M059J (cell line): ENCODE measurements at places on chromosomes 16 and 17.

GRCh38 chr16:50600582-50601283, 52.5 kb downstream of the NKD1 start:
- DNase-seq: peak; percentile 44

DNA sequence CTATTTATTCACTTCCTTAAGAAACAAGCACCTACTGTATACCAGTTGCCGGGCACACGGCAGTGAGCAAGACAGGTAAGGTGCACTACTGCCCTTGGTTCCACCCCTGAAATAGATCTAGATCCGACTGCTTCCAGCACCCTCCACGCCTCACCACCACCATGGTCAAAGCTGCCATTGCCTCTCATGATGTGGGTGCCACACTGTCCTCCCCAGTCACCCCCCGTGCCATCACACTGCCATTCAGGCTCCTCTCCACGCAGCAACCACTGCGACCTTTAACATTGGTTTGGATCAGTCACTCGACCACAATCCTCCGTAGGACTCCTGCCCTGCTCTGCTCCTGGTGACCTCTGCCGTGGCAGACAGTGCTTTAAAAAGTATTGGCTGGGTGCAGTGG, 226.8 kb downstream of the CPPED1 start:
- peak; percentile 18 for DNase-seq

GRCh38 chr17:54971147-54971546, 2.6 kb downstream of the STXBP4 start:
- no peak for DNase-seq

- peak; percentile 99 for DNase-seq
Measured at GRCh38 chr17:50027172-50027880, 28.6 kb upstream of the ITGA3 start.

DNA sequence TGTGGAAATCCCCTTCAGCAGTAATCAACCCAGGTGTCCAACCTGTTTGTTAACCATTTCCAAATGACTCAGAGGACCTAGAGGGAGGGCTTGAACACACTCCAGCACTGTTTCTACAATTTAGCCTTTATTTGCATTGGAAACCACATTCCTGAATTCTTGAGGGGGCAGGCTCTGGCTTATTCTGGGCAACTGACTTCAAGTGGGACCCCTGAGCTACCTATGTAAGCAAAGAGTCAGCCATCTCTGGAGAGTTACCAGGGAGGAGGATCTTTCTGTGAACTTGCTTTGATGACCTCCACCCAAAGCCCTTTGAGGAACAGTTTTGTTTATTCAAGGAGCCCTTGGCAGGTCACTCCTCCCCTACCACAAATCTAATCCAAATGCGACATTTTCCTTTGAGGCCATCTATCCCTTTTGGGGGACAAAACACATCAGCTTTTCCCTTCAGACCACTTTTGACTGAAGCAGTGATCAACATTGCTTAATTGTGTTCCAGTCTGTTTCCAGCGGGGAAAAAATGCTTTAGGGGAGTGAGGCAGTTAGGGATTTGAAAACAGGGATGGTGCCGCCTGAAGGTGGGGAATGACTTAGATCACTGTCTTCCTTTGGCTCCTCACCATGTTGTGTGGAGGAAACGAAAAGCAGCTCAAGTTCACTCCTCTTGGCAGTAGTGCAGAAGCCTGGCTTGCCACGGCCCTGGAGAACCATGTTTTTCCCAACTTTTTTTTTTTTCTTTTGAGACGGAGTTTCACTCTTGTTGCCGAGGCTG, 46.2 kb downstream of the TUBD1 start:
- peak; percentile 92 for DNase-seq

- no peak for DNase-seq
Measured at GRCh38 chr16:85262558-85263238, 150.4 kb upstream of the CIBAR2 start.

GRCh38 chr17:82228278-82228841, 482 bp upstream of the SLC16A3 start:
- no peak for DNase-seq

DNA sequence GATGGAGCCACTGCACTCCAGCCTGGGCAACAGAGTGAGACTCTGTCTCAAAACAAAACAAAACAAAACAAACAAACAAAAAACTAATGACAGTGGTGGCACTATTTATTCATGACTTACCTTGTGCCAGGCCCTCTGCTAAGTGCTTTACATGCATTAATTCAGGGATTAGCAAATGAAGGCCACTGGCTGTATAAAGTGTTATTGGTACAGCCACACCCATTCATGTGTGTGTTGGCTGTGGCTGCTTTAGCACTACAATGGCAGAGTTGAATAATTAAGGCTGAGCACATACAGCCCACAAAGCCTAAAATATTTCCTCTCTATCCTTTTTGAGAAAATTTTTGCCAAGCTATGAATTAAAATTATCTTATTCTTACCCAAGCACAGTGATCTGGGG, 531.8 kb upstream of the CDH5 start:
- no peak for DNase-seq

DNA sequence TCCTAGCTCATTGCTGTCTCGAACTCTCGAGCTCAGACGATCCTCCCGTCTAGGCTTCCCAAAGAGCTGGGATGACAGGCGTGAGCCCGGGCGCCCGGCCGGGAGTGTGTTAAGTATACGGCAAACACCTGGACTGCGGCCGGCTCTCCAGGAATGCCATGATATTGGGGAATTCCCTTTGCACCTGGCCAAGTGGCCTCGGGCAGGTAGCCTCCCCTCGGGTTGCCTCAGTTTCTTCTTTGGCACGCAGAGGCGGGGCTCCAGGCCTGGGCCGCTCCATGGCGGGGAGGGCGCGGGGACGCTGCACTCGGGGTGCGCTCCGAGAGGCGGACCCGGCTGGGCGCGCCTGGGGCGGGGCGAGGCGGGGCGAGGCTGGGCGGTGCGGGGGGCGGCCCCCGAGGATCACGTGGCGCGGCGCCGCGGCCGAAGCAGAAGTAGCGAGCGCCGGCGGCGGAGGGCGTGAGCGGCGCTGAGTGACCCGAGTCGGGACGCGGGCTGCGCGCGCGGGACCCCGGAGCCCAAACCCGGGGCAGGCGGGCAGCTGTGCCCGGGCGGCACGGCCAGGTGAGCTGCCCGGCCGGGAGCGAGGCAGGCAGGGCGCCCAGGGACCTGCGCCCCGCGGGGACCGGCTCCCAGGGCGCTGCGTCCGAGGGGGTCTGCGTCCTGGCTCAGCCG, at the start of gene PLCG2:
Gene PLCG2, plus strand, starts transcription at position 431 of the 675 bp plus-strand sequence. CDS start 6,699 bp downstream, outside the sequence.
- DNase-seq: peak; percentile 58

DNA sequence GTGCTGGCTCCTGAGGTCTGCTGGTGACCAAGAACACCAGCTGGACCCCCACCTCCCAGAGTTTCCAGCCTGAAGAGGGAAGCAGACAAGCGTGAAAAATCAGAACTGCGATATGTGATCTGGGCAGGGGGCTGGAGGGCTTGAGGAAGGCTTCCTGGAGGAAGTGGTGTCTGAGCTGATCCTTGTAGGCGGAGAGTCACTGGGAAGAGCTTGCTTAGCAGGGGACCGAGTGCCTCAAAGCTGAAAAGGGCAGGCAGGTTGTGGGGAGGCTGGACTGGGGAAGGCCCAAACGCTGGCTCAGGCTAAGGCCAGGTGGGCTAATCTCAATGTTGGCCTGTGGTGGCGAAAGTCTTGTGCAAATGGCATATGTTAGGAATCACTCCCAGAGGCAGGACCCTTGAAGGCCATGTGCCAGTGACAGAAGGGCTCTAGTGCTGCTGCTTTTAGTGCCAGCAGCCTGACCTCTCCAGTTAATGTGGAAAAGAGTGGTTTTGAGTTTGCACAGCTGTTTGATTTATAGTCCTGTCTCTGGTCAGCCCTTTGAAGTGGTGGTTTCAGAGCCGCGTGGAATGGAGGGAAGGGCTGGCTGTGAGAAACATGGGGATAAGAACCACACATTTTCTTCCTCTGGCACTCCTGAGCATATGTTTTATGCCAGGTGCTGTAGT, 85.3 kb upstream of the LGALS9 start:
- DNase-seq: peak; percentile 77

GRCh38 chr17:79842136-79842655, 3.0 kb upstream of the CBX4 start:
- DNase-seq: no peak

- DNase-seq: no peak
Measured at GRCh38 chr17:76250141-76250540, 9.8 kb upstream of the RNF157 start.

- DNase-seq: no peak
Measured at GRCh38 chr16:85845266-85845665, 45.8 kb downstream of the COX4I1 start.

- no peak for DNase-seq
Measured at GRCh38 chr16:13517841-13518240, 402.1 kb upstream of the ERCC4 start.

GRCh38 chr17:5031365-5032082, 3.7 kb downstream of the SLC52A1 start:
- DNase-seq: peak; percentile 71

DNA sequence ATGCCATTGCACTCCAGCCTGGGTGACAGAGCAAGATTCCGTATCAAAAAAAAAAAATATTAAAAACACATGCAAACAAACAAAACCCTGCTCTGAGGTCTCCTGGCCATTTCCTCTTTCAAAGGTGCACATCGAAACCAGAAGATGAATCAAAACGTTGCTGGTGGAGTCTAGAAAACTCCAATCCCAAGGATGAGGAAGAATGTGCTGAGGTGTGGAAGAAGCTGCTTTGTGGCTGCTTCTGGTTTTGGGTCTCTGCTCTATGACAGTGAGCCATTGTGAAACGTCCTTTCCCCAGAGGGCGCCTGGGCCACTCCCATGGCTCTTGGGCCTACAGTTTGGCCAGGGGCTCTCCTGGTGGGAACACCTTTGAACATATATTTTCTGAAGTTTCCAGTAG, 112.6 kb downstream of the IRF8 start:
- no peak for DNase-seq

- DNase-seq: no peak
Measured at GRCh38 chr16:85420501-85421337, 192.4 kb upstream of the GSE1 start.

- no peak for DNase-seq
Measured at GRCh38 chr16:35171106-35171505, 1711.7 kb downstream of the TP53TG3F start.

DNA sequence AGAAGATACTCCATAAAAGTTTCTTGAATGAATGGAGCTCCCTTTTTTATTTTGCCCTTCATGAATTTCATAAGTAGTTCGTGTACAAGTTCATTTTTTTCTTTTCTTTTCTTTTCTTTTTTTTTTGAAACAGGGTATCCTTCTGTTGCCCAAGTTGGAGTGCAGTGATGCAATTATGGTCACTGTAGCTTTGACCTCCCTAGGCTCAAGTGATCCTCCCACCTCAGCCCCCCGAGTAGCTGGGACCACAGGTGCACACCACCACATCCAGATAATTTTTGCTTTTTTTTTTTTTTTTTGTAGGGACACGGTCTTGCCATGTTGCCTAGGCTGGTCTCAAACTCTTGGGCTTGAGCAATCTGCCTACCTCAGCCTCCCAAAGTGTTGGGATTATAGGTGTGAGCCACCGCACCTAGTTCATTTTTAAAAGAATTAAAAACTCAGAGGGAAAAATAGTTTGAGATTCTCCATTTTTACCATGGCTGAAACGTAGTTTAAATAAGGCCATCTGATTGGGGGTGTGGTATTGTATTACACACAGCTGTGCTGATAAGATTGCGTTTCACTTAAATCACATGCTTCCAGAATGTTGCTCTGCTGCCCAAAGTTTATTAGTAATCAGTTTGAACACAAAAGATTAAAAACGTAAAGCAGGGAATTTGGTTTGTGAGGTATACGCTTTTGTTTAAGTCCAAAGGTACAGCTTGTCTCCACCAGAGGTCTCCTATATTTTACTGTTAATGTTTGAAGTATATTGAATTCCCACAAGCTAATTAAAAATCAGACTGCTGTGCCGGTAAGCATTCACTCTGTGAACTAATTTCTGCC, 154.1 kb downstream of the SOCS1 start:
- no peak for DNase-seq

- peak; percentile 75 for DNase-seq
Measured at GRCh38 chr17:12020642-12021622, at the start of gene MAP2K4. Gene MAP2K4 (plus strand): TSS chr17:12020877. CDS start chr17:12020887, 10 bp downstream.

- no peak for DNase-seq
Measured at GRCh38 chr17:44776628-44777393, 18.0 kb downstream of the ADAM11 start.

GRCh38 chr16:28259091-28259780, 33.1 kb upstream of the SBK1 start:
- no peak for DNase-seq

GRCh38 chr16:12971241-12971640, 69.8 kb downstream of the SHISA9 start:
- peak; percentile 97 for DNase-seq

DNA sequence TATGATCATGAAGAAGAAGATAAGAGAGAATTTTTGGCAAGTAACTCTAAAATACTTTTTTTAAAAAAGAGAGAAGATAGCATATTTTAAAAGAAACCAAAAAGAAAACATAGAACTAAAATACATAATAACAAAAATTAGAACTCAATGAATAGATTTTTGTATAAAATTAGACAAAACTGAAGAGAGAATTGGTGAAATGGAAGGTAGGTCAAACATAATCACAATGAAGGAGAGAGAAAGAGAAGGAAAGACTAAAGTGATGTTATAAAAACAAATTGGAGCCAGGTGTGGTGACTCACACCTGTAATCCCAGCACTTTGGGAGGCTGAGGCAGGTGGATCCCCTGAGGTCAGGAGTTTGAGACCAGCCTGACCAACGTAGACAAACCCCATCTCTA, 211.5 kb downstream of the AXIN2 start:
- DNase-seq: no peak

DNA sequence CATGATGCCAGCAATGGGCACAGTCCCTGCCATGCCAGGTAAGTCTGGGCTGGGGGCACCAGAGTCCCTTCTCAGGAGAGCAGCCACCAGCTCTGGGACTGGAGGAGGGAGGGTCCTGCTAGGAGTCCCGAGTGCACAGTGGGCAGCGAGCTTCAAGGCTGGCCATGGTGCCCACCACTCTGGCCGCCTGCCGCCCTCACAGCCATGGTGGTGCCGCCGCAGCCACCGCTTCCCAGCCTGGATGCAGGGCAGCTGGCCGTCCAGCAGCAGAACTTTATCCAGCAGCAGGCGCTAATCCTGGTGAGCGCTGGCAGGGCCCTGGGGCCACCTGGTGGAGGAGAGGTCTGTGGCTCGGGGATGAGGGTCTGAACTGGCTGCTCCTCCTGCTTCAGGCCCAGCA, 17.9 kb upstream of the SMIM5 start:
- no peak for DNase-seq

DNA sequence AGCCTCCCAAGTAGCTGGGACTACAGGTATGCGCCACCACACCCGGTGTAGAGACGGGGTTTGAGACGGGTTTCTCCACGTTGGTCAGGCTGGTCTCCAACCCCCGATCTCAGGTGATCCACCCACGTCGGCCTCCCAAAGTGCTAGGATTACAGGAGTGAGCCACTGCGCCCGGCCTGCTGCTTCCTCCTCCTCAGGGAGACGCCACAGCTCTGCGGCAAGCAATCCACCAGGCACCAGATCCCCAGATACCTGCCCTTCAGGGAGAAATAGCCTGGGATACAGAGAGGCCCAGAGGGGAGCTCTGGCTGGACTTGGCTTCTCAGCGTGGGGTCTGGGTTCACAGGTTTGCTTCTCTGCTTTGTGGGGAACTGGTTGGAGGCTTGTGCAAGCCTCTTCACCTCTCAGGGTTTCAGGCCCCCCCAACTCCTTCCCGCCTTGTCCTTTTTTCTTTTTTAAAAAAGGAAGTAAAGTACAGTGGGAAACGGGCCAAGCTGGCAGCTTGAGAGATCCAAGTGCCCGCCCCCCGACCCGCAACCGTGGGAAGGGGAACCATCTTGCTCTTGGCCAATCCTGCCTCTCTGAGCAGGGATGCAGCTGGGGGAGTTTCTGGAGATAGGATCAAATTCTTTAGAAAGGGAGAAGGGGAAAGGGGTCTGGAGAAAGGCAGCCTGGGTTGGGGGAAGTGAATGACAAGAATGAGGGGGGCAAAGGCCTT, 2.6 kb upstream of the SPHK1 start:
- DNase-seq: no peak

GRCh38 chr17:31101943-31102342, 7.2 kb downstream of the NF1 start:
- no peak for DNase-seq
